Right ventricle myocardium inferior (tissue), 1 donor: ENCODE measurements at places on chromosomes 16 and 17. TPM values are rescaled to one million over a fixed set of nuclear protein-coding genes. Genes with fewer than 3 reads are reported as not detected.

DNA sequence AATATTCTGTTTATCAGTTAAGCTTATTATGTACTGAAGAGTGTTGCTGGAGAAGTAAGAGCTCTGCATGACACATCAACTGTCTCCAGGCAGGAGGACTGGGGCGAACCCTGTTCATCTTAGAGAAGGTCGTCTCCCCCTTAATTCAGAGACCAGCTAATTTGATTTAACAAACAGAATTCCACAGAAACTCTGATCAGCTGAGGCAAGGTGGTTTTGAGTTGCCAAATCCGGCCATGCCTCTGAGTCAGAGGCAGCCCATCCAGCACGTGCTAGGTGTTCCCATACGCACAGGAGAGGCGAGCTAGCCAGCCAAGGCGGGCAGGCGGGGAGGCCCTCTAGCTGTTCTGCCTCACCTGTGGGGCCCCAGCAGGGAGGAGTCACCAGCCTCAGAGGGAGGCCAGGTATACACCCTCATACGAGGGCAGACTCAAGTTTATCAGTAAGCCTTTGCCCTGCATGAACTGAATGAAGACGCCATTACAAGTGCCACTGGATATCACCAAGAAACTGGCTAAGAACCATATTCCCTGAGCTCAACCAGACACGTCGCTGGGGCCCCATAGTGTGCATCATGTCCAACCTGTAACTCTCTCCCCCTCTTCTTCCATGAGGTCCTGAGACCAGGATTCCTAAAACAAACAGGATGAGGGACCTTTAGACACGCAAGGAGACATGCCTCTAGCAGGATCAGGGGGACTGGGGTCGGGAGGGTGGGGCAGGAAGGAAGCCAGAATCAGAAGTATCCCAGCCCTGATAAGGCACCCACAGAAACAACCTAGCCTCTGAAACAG, 25.7 kb downstream of the STAT5A start:
- no peak for DNase-seq

- DNase-seq: peak; percentile 90
Observed at GRCh38 chr17:43024407-43025289, at the start of gene RND2. Gene RND2 (plus strand): TSS chr17:43025231. CDS start chr17:43025348, 117 bp downstream.

GRCh38 chr17:59725691-59726090, 18.2 kb downstream of the VMP1 start:
- DNase-seq: no peak

DNA sequence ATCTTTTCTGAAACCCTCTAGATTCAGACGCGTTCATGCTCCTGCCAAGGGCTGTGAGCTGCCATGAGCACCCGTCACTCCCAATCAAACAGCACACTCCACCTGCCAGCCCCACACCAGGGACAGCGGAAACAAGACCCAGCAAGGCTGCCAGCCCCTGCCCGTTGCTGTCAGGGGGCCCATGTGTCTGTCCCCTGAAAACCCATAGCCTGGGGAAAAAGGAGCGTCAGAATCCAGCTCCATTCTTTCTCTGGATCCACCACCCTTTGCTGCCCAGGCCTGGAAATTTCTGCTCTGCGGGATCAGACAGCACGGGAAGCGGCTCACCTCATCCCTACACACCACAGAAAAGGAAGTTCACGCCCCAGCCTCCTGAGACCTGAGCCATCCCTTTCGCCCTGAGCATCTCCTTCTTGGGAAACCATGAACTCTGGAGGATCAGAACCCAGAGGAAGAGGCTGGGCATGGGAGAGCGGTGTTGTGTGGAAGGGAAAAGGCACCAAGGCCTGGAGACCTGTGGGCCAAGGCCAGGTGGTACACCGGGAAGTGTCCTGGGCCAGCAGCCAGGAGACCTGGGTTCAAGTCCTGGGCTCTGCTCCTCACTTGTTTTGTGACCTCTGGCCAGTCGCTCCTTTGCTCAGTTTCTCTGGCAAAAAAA, 51.5 kb upstream of the RCVRN start:
- no peak for DNase-seq

- DNase-seq: no peak
Observed at GRCh38 chr16:80045861-80046260, 445.3 kb upstream of the MAF start.

- no peak for DNase-seq
Observed at GRCh38 chr16:7227229-7227721, 105.4 kb upstream of the RBFOX1 start.

- DNase-seq: no peak
Observed at GRCh38 chr17:20225162-20226115, 216.3 kb downstream of the SPECC1 start.

DNA sequence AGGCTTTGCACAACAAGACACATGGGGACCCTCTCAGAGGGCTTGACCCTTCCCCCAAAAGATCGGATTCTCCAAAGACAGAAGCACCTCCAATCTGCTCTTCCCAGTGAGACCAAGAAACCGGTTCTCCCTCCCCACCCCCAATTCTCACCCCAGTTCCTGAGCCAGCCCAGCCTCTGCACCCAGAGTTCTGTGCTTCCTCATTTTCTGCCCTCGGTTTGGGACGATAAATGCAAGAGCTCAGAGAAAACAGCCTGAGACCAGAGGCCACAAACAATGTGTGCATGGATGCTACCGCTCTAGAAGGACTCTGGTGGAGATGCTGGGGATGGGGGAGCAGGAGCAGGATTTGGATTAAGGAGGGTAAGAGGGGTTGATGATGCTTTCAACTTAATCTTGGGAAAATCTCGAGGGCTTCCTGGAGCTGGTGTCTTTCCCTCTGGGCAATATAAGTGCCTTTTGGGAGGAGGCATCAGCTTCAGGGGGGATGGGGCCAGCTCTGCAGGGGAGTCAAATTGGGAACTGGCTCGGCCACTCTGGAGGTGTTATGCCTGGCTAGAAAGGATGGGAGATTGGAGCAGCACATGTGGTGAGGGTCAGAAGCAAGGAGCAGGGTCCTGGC, 6.0 kb downstream of the KRT15 start:
- DNase-seq: no peak

GRCh38 chr16:83940630-83941378, 12.2 kb upstream of the OSGIN1 start:
- DNase-seq: no peak

GRCh38 chr17:66353937-66354401, 51.6 kb downstream of the PRKCA start:
- no peak for DNase-seq

MYH2 gene
- total RNA-seq: not detected

- DNase-seq: peak; percentile 87
Observed at GRCh38 chr17:19867079-19867328, 732 bp downstream of the ULK2 start.

MYADML2 gene
- 3.7 TPM for total RNA-seq

GRCh38 chr17:17999364-18000029, 26.8 kb downstream of the DRC3 start:
- no peak for DNase-seq

OSGIN1 gene
- 8.2 TPM for total RNA-seq

DNA sequence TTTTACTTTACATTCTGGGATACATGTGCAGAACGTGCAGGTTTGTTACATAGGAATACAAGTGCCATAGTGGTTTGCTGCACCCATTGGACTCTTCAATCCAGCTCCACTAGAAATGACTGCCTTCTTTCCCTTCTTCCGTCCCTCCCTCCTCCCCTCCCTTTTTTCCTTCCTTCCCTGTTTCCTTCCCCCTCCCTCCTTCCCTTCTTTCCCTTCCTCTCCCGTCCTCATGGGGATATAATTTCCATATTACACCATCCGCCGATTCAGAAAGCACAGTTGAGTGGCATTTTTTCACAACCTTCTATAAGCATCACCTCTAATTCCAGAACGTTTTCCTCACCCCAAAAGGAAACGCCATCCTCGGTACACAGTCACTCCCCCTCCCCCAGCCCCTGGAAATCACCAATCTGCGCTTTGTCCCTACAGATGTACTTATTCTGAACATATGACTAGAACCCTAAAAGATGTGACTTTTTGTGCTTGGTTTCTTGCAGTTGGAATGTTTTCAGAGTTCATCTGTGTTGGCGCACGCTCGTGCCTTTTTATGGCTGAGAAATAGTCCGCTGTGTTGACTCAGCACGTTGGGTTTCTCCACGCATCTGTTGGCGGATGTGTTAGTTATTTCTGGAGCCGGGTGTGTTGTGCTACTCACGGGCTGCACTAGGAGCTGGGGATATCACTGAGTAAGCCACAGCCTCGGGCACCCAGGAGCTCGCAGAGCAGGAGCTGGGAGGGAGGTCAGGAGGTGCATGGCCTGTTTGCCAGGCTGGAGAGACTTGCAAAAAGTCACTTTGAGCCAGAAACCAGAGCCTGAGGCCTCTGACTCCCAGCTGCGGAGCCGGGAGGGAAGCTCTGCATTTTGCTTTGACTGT, 336.4 kb downstream of the SEC14L1 start:
- DNase-seq: peak; percentile 82

LRRC36 gene
- not detected for total RNA-seq

DNA sequence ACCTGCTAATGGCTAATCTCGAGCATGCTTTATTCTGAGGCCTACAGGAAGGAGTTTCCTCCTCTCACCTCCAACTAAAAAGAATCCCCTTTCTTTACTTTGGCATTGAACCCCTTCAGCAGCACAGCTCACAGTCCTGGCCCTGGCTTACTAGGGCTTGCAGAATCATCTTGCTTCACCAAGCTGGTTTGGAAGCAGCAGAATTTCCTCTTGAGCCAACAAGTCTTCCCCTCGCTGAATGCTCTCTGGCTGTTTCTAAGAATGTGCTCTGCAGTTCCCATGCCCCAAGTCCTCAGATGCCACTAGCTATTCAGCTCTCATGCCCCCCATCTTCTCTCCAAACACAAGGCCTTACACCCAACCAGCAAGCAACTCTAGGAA, 271.2 kb downstream of the NTN1 start:
- DNase-seq: no peak

DNA sequence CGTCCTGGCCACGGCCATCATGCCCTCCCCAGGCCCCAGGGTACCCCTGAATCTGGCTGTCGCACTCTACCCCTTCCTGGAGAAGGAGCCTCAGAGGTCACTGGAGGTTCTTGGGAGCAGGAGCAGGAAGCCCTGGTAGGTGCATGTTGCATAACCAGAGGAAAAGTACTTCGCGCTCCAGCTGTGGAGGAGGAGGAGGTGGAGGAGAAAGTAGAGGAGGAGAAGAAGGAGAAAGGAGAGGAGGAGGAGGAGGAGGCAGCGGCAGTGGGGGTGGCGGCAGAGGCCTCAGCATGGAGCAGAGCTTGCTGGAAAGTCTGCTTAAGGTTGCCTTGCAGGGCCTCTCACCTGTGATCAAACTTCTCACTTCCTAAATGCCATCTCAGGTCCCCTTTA, 61.8 kb downstream of the BAIAP2 start:
- no peak for DNase-seq

- no peak for DNase-seq
Observed at GRCh38 chr16:12340151-12340733, 363.7 kb downstream of the SNX29 start.

GRCh38 chr17:2693561-2694380, 17.8 kb downstream of the CLUH start:
- no peak for DNase-seq

GRCh38 chr17:56144223-56144622, 9.1 kb upstream of the ANKFN1 start:
- DNase-seq: no peak

GRCh38 chr17:38898812-38899348, 26.5 kb upstream of the LASP1NB start:
- peak; percentile 75 for DNase-seq

- no peak for DNase-seq
Observed at GRCh38 chr17:67171560-67171959, 73.4 kb downstream of the HELZ start.

DNA sequence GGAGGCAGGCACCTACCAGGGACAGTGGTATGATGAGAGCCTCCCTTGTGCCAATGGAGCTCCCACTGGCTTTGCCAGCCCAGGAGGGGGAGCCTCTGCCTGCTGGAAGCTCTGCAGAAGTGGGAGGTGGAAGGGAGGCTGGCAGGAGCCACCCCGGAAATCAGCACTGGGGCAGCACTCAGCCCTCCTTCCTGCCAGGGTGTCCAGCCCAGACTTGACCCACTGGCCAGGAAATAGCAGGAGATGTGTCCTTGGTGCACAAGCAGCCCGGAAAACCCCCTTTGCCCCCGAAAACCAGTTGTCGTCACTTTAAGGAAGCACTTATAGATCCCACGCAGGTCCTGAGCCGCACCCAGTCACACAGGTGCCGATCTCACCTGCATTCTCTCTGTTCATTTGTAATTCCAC, 49.3 kb upstream of the CACNG4 start:
- DNase-seq: no peak

DNA sequence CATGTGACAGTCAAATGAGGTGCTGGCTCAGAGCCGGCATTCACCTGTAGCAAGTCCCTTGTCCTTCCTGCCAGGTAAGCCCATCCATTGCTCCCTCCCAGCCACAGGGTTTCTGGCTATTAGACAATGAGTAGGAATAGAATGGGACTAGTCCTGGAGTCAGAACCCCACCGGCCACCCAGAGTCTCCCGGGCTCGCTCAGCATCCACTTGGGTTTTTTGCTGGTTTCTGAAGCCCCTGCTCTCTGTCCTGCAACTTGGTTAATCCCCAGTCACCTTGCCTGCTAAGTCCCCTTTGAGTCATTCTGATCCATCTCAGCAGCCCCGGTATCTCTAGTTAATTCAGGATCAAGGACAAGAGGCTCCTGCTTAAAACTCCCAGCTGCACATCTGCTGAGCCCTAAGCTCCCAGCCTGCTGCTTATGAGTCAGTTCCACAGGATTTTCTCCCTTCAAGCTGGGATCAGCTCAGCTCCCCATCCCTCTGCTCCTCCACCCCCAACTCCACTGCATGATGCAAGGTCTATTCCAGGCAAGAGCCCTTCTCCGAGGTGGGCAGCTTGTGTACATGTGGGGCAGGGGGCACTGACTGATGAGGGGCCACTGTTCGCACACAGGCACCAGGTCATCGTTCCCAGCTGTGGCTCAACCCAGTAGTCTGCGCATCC, 19.9 kb upstream of the MRPS23 start:
- no peak for DNase-seq

DNA sequence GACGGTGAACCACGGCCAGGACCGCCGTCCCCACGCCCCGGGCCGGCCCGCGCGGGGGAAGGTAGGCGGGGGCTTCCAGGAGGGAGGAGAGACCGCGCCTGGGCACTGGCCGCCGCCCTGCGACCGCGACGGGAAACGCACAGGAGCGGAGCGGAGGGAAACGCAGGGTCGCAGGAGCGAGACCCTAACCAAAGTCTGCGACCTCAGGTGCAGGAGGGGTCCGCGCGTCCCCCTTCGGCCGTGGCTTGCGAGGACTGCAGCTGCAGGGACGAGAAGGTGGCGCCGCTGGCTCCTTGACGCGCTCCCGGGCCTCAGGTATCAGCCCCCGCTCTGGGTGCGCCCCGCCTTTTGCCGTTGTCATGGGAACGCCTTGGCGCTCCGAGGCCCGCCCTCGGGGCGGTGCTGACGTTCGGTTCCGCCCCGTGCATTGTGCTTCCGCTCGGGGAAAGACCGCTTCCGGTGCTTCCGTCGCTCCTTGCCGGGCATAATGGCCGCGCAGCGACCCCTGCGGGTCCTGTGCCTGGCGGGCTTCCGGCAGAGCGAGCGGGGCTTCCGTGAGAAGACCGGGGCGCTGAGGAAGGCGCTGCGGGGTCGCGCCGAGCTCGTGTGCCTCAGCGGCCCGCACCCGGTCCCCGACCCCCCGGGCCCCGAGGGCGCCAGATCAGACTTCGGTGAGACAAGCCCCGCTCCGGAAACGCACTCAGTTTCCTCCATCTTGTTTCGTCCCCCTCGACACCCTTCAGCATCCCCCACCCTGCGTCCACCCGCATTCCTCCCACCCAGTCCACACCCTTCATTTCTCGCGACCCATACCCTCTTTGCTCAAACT, at the start of gene OVCA2:
Gene OVCA2 (plus strand): TSS at position 462 of the 829 bp plus-strand sequence. CDS start 26 bp downstream, at position 488.
- peak; percentile 96 for DNase-seq

NEUROD2 gene
- not detected for total RNA-seq

- DNase-seq: no peak
Observed at GRCh38 chr16:87691686-87692079, 74.1 kb downstream of the KLHDC4 start.

CALB2 gene
- total RNA-seq: 1.7 TPM
